ENCODE measurements at places on chromosomes 5 and 9.

DNA sequence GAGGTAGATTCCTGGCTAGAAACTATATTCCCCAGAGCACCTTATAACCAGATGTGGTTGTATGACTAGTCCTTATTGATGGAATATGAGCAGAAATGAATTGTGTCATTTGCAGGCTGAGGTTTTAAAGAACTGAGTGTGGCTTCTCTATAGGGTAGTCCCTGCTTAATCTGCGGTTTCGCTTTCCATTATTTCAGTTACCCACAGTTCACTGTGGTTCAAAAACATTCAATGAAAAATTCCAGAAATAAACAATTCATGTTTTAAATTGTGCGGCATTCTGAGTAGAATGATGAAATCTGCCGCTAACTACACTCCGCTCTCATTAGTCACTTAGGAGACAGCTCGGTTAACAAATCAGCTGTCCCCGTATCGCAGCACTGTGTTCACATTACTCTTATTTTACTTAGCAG lies 65.1 kb downstream of the ANKRD55 start:
- DNase-seq, result no peak

DNA sequence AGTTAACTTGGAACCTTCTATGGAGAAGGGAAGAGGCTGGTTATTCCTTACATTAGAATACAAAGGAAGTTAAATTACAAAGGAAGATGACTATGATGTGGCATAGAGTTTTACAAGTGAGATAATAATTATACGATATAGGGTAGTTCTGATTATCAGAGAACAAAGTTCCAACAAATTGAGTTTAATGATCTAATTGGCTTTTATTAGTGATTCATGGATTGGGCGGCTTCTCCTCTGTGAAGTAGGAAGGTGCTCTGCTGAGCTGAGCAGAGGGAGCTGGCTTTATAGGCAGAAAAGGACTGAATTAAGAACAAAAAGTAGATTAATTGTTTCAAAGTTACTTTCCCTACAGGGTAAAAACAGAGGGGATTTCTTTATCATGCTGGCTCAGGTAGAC lies 49.7 kb downstream of the PARP8 start:
- DNase-seq, result no peak

DNA sequence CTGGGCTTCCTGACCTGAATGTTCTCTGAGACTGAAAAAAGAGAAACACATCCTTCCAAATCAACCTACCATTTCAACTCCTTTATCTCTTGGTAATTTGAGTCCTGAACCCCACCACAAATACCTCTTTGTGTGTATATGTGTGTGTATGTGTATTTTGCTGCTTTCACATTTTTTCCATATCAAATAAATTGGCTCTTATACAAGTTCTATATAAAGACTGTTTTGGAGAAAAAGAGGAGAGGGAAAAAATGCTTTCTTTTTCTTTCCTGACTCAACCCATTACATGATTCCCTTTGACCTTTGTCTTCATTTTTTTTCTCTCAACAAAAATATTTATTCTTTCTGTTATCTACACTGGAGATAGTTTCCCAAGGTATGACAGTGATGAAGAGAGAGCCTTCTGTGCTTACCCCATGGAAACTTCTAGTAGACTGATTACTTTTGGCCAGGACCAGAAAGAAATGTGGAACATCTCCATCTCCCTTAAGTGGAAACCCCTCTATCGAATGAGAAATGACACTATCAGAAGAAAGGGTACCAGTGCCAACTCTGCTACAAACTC lies 85.3 kb downstream of the PAPPA start:
- no peak for DNase-seq

DNA sequence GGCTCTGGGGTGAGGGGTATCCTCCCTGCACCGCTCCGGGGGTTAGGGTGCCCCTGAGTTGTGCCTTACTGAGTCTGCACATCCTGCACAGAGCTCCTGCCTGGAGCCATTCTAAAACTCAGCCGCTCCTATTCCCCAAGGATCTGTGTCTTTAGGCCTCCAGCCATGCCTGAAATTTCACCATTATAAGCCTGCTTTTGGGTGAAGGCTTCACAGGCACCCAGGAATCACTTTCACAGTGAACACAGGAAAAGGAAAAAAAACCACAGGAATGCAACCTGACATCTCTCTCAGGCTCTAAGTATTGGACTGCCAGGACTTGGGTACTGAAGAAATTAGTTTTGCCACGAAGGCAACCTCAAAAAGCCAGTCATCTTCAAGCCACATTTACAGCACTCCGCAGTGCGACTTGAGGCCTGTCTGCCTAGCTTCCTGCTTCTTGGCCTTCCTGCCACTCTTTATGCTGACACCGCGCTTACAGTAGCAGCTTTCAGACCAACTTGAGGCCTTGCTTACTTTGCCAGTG lies 30.9 kb downstream of the GALNT10 start:
- DNase-seq, result no peak

GRCh38 chr5:78808380-78808779 lies 159.8 kb upstream of the LHFPL2 start:
- no peak for DNase-seq

DNA sequence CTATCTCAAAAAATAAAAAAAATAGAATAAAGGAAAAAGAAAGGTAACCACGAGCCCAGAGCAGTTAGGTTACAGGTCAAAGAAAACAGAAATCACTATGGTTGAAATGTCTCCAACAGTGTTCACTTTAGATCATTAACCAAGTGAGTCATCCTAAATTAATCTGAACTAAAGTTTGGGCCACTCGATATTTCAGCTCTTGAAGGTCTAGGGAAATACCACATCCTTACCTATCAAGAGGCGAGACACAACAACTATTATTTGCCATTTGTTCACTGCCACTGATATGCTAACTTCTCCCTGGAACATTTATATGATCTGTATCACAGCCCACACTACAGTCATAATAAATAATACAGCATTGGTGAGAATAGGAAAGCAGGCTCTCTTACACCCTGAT lies 111.3 kb upstream of the NR5A1 start:
- no peak for DNase-seq

DNA sequence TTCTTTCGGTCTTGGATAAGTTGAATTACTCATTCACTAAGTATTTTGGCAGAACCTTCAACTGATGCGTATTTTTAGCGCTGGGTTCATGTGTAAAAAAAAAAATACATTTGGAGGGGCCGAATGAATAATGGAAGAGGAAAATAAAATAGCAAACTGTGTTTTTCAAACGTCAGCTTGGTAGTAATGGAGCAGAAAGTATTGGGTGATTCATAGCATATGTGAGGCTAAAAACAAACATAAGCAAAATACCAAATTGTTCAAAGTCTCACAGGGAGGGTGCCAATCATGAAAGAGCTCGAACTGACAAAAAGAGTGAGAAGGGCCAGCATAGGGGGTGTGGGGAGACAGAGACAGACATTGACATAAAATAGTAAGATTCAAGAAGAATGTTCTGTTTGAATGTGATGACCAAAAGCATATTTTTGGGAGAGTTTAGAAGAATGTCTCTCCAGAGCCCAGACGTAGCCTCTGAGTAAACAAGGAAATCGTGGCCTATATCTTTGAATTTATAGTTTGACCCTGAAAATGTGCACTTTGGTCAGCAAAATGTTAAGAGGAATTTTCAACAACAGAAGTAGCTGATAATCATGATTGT lies 174.9 kb upstream of the HMHB1 start:
- no peak for DNase-seq

GRCh38 chr9:116941266-116941665 lies 254.2 kb downstream of the TRIM32 start:
- DNase-seq, result no peak

DNA sequence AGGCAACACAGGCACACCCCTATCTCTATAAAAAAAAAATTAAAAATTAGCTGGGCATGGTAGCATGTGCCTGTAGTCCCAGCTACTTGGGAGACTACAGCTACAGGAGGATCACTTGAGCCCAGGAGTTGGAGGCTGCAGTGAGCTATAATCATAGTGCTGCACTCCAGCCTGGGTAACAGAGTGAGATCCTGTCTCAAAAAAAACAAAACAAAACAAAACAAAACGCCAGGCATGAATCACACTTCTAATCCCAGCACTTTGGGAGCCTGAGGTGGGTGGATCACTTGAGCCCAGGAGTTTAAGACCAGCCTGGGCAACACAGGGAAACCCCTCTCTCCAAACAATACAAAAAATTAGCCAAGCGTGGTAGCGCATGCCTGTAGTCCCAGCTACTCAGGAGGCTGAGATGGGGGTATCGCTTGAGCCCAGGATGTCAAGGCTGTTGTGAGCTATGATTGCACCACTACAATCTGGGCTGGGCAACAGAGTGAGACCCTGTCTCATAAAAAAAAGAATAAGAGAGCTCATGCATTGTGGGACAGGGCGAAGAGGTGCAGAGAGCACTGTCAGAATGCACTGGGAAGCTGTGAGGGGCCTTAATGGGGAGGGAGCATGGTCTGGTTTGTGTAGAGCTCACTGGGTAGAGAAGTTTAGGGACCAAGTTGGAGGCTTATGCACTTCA lies 8.4 kb upstream of the SAP30L start:
- no peak for DNase-seq

DNA sequence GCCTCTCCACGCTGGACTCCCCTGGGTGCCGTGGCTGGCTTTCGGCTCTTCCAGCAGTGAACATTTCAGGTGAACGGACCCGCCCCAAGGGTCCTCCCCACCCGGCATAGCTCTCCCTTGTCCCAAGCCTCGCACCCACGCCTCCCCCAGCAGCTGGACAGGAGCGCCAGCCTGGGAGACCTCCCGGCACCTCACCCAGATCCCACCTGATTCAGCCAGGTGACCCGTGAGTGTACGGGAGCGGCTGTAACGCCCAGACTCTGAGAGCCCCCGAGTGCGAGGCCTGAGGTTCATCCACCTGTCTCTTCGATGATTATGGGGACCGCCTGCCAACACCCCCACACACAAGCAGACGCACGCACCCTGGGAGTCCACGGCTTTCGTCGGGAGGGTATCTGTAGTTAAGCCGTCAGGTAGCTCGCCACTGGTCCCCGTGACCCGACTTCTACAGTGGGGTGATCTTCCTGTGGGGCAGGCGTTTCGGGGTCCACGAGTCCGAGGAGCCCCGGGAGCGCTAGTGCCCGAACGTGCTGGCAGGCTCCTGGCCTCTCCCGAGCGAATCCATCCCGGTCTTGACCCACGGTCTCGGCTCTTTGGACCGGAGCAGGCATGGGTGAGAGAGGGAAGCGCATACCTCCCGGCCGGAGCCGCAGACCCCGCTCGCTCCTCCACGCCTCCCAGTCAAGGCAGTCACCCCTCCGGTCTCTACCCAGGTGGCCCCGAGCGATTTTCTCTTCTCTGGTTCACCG lies 14.9 kb downstream of the TRIM7 start:
- no peak for DNase-seq

- no peak for DNase-seq
Measured at GRCh38 chr9:110619831-110620230, 40.3 kb upstream of the SVEP1 start.

DNA sequence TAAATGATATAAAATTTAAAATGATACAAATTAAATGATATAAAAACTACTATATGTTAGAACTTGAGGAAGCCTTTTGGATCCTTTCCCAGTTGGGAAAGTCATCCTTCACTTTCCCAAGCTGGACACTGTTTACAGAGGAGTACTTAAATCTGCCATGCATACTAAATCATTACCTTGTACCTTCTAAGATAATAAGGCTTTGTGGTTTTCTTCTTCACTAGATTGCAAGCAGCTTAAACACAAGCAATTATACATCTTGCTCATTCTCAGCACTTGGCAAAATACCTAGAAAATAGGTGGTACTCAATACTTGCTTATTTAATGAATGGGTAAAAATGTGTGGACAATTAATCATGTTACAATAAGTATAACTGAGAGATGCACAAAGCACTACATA lies 666.8 kb downstream of the PTPRD start:
- no peak for DNase-seq

- peak; percentile 86 for DNase-seq
Measured at GRCh38 chr9:78035383-78035993, 3.9 kb upstream of the GNAQ start.

GRCh38 chr9:31490551-31491106 lies 893.8 kb upstream of the ACO1 start:
- DNase-seq, result no peak

DNA sequence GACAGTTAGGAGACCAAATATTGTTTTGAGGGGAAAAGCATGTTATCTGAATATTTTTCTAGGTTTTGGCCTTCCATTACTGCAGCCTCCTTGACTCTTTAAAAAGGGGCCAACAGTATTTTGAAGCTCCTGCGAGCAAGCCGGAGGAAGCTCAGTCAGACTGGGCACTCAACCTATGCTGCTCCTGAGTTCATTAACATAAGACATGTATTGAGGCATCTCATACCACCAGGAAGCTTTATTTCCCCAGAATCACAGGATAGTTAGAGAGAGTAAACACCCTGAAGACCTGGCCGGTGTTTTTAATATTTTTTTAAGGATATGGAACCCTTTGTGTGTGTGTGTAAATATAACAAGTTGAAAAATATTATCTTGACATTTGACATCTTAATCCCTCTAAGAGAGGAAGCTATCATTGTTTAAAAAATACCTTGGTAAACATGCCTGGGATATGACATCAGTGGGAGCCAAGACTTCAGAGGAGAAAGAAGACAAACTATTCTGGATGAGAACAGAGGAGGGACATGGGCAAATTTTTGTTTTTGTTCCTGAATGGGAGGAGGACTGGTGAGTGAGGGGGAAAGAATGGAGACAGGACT lies 139.3 kb upstream of the SLIT3 start:
- DNase-seq, result no peak

- DNase-seq, result no peak
Measured at GRCh38 chr5:86824637-86825036, 206.9 kb downstream of the COX7C start.

DNA sequence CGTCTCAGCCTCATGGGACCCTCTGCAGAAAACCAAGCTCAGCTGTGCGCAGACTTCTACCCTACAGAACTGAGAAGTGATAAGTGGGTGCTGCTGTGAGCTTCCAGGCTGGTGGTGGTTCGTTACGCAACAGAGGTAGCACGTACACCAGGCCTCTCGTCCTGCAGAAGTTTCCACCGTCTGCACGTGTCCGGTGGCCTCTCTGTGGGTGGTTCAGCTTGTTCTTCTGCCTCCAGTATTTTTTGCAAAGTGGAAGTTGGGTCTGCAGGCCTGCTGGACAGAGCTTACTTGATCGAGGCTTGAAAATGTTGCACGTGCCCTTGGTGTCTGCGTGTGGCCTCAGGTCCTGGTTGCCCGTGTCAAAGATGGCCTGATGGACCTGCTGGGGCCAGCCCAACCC lies 27.5 kb downstream of the KCNT1 start:
- DNase-seq, result no peak

DNA sequence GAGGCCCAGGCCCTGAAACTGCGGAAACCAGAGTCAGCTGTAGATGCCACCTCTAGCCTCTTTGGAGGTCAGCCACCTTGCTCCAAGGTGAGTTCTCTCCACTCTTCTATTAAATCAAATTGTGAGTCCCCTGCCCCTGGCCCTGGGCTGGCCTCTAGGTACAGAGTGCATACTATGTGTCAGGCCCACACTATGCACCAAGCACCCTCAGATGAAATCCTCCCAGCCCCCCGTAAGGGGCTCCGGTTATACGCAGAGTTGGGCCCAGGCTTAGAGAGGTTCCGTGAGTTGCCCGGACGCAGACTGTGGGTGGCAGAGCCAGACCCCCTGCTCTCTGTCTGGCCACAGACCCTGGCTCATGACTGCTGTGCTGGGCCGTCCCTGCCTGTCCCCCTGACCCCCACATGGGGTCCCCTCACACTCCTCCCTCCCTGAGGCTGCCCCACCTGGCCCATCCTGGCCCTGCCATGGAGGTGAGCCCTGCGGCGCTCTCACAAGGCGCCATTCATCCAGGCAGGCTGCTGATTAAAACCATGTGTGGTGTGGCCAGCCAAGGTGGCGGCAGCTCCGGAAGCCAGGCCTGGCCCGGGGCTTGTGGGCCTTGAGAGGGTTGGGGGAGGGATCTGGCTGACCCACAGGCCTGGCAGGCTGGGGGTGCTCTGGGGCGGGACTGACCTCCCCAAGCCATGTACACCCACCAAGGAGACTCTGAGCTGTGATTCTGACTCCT lies 65.5 kb upstream of the SYNPO start:
- DNase-seq, result no peak

GRCh38 chr9:108437656-108438055 lies 418.1 kb downstream of the ACTL7B start:
- no peak for DNase-seq
